Cerebellar nuclear complex (tissue), 1 donor: ENCODE measurements at places on chromosomes 13 and 19.

DNA sequence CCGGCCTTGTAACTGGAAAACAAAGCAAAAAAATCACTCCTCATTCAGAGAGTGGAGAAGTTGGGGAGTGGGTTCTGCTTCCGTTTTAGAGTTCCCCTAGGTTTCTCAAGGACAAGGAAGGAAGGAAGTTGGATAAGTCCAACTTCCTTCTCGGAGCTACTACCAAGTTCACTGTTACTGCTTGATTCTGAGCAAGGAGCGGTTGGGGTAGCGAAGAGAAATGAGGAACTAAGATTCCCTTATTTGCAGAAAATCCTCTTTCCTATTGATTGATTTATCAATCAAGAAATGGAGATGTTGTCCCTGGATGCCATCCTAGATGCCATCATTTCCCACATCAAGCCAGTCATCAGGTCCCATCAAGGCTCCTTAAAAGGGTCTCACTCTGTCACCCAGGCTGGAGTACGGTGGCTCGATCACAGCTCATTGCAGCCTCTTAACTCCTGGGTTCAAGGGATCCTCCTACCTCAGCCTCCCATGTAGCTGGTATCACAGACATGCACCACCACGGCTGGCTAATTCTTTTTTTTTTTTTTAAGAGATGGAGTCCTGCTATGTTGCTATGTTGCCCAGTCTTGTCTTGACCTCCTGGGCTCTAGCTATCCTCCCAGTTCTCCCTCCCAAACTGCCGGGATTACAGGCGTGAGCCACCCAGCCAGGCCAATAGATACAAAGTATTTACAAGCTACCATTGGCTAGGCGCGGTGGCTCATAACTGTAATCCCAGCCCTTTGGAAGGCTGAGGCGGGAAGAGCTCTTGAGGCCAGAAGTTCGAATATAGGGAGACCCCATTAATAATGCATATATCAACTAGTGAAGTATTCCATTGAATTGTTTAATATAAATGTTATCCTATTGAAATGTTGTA, 809 bp upstream of the B9D2 start:
- DNase-seq, result no peak

DNA sequence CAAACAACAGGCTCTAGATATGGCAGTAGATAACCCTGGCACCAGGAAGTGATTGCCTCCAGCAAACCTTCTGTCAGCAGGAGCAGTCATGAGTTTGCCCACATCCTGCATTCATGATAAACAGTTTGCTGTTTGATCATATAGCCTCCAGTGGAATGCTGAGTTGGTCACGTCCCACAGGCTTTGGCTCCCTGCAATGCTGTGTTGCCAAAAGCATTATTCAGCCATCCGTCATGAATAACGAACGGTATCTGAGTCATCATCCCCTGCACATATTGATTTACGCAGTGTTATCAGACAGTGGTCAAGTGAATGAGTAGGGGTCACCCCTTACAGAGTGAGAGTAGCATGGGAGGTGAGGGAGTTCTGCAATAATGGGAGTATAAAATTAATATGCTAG, 21.9 kb upstream of the ZNF432 start:
- no peak for DNase-seq

- DNase-seq, result no peak
These were observed 78.6 kb upstream of the MAB21L1 start for GRCh38 chr13:35554972-35555623.

DNA sequence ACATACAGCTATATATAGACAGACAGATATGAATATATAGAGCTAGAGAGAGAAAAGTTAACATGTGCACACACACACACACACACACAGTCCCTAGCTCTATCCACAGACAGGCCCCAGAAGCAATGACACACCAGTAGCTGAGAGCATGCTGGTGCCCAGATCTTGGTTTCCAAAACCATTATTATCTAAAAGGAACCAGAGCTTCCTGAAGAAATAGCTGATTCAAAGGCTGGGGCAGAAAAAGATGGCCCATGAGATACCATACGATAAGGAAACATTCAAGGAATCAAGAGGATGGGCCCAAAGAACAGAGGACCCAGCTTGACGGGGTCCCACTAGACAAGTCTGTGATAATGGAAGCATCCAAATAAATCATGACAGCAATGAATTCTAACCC, 53.4 kb downstream of the ABCC4 start:
- DNase-seq, result no peak

DNA sequence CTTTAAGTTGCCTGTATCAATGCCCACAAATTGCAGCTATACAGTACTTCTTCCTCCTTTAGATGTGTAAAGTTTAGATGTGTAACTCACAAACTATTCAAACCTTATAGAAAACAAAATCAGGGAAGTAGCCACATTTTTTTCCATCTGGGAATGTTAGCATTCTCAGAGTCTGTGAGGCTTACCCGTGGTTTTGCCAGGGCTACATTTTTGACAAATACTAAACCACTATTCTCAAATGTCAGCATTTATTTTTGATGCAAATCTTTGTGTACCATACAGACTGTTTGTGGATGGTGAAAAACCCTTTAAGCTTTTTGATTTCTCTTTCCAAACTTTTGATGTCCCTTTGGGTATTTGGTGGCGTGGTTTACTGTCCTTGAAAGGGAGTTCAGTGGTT, 216.4 kb downstream of the POSTN start:
- DNase-seq, result no peak

DNA sequence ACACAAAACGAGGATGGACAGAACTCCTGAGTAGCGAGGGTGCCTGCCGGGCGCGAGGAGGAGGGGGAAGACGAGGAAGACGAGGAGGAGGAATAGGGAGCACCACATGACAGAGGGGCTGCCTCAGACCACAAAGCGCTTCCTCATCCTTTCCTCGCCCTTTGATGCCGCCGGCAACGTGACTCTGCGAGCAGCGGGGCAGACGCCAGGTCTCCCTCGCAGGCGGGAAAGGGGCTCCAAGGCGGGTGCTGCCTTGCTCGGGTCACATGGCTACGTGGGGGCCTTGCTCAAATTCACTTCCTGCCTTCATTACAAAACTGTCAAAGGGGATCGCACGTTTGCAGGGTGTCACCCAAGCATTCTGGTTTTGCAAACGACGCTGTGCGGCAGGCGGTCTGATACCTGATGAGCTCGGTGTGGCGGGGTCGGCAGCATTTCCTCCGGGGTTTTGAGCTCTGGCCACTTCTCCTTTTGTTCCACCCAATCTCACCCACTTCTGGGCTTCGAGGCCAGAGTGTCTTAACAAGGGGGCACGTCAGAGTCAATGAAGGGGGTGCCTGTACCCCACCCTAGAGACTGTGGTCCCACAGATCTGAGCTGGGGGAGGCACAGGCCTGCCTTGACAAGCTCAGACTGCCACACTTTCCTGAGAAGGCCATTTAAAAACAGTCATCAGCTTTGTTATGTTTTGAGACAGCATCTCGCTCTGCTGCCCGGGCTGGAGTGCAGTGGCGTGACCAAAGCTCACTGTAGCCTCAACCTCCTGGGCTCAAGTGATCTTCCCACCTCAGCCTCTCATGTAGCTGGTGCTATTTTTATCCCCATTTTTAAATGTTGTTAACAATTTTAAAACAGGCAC, 14.9 kb downstream of the MAP2K2 start:
- DNase-seq, result no peak

GRCh38 chr19:9166846-9167245, 11.9 kb upstream of the OR7D2 start:
- DNase-seq, result no peak
